ENCODE measurements at places on chromosomes 2 and 18.

GRCh38 chr2:11482473-11483035 is 16.6 kb upstream of the E2F6 start:
- H3K27me3 ChIP-seq, result peaks cover 5% of the 10 kb centered on the region
- H3K4me1 ChIP-seq, result peaks cover 72% of the 10 kb centered on the region
- H3K4me3 ChIP-seq, result no peak overlapping the region
- peak; percentile 83 for DNase-seq

DNA sequence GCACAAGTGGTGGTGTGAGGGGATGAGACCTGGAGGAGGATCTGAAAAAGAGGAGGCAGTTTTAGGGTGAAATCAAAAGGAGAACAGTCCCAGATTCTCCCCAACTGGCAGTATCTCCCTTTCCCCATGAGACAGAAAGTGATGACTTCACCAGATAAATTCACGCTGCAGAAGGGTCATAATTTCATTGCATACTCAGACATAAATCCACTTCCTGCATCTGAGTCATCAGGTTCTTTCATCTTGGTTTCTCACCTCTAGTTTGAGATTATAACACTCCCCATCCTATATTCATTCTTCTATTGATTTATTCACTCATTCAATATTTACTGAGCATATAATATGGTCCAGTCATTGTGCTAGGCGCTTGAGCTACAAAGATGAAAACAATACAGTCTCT is 64.7 kb downstream of the CCDC148 start:
- H3K27me3 ChIP-seq, result no peaks in the 10 kb centered on the region
- peaks cover 8% of the 10 kb centered on the region for H3K4me1 ChIP-seq
- no peak overlapping the region for H3K27ac ChIP-seq
- H3K36me3 ChIP-seq, result no peaks in the 10 kb centered on the region

DNA sequence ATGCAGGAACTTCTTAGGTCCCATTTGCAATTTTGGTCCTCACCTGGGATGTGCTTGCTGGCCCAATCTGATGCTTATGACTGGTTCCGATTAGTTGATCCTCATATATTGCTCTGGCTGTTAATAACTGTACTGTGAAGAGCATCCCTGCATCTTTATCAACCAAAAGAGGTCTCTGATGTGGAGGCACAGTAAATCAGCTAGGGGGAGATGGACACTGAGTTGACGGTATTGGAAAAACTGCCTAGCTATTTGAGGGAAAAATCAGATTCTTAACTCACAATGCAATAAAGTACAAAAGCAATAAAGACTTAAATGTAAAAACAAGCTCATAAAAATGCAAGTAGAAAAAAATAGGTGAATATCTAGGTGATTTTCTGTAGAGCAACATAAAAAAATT is 188.0 kb upstream of the TCF4 start:
- DNase-seq, result no peak
- peaks cover 33% of the 10 kb centered on the region for H3K27me3 ChIP-seq
- H3K4me1 ChIP-seq, result peaks cover 26% of the 10 kb centered on the region
- no peaks in the 10 kb centered on the region for H3K36me3 ChIP-seq
- H3K4me3 ChIP-seq, result no peak overlapping the region
- no peak overlapping the region for H3K27ac ChIP-seq

DNA sequence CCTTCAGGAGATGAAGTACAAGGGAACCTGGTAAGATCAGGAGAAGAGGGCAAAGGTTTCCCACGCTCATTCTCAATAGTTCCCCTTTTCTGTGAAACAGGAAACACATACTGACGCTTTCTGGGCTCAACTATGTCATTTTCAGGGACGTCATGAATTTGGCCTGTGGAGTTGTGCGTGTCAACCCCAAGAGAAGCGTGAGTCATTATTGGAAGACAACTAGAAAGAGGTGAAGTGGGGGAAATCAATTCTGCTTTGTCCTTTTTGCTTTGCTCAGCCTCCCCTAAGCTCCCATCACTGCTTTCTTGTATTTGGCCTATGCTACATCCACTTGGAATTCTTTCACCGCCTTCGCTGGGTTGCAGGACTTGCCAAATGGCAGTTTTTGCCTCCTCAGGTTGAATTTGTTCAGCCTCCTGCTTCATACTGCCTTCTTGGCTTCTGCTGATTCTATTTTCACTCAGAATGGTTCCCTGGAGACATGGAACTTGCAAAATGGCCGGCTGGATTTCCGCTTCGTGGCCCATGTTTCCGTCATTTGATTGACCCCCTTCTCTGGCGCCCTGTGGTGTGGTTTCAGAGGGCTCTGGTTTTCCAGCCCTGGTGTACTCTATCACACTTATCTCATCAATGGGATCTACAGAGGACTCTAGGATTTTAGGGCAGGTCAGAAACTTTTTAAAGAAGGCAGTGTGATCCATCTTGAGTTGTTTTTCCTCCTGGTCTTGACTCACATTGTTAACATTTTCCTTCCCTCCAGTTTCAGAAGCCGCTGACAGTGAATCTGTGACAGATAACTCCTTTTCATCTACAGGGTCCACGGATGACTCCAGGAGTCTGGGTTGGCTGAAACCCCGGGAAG is 93.3 kb downstream of the ALPK2 start:
- H3K27ac ChIP-seq, result no peak overlapping the region
- no peaks in the 10 kb centered on the region for H3K36me3 ChIP-seq
- H3K4me3 ChIP-seq, result no peak overlapping the region
- no peak for DNase-seq

DNA sequence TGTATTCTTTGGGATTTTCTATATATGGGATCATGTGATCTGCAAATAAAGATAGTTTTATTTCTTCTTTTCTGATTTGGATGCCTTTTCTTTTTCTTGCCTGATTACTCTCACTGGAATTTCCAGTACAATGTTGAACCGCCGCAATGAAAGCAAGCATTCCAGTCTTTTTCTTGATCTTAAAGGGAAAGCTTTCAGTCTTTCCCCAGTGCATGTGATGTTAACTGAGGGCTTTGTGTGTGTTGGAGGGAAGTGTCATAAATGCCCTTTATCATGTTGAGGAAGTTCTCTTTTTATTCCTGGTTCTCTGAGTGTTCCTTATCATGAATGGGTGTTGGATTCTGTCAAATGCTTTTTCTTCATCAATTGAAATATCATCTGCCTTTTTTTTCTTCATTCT is 16.9 kb upstream of the CYBRD1 start:
- no peak overlapping the region for H3K4me3 ChIP-seq
- no peak for DNase-seq
- H3K27me3 ChIP-seq, result no peaks in the 10 kb centered on the region

DNA sequence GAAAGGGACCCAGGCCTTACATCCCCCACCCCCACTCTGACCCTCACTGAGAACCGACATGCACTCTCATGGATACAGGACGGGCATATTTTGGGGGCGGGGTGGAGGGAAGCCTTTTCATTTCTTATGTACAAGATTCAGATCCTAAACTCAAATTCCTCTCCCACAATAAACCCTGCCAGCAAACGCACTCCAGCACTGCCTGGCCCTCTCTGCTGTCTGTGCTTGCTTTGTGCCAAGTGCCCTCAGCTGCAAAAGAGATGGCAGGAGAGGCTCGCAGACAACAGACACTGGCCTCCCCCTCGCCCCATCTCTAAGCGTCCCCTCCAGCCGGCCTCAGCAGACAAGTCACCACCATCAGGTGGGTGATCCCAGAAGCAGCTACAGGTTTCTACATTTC is 42.4 kb downstream of the FAM168B start:
- H3K27ac ChIP-seq, result no peak overlapping the region
- H3K4me3 ChIP-seq, result no peak overlapping the region
- DNase-seq, result no peak
- H3K27me3 ChIP-seq, result no peaks in the 10 kb centered on the region
- H3K36me3 ChIP-seq, result peaks cover 22% of the 10 kb centered on the region

DNA sequence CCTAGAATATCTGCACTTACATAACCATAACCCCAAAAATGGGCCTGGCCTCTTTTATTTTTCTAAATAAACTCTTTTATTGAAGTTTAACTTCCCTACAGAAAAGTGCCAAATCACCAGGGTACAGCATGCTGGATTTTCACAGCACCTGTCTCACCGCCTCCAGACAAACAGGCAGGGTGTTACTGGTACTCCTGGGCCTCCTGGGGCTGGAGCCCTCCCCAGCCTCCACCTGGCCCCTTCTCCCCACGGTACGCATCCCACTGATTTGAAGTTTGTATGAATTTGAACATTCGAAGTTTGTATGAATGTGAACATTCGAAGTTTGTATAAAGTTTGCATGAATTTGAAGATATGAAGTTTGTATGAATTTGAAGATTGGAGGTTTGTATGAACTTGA is 232.1 kb downstream of the NDUFA10 start:
- no peak overlapping the region for H3K4me3 ChIP-seq
- H3K36me3 ChIP-seq, result no peaks in the 10 kb centered on the region
- no peaks in the 10 kb centered on the region for H3K27me3 ChIP-seq
- peaks cover 29% of the 10 kb centered on the region for H3K4me1 ChIP-seq

- peaks cover 34% of the 10 kb centered on the region for H3K4me1 ChIP-seq
- no peaks in the 10 kb centered on the region for H3K36me3 ChIP-seq
- H3K4me3 ChIP-seq, result no peak overlapping the region
- DNase-seq, result no peak
- peaks cover 4% of the 10 kb centered on the region for H3K27me3 ChIP-seq
These were observed 85.1 kb downstream of the LONRF2 start for GRCh38 chr2:100237163-100237562.

- H3K4me1 ChIP-seq, result no peaks in the 10 kb centered on the region
- no peaks in the 10 kb centered on the region for H3K27me3 ChIP-seq
- H3K27ac ChIP-seq, result peak overlapping the region; percentile 67
- DNase-seq, result no peak
These were observed 571.2 kb upstream of the ZEB2 start for GRCh38 chr2:145090841-145091761.

GRCh38 chr18:54873884-54874255 is 45.6 kb downstream of the RAB27B start:
- no peaks in the 10 kb centered on the region for H3K36me3 ChIP-seq
- peaks cover 5% of the 10 kb centered on the region for H3K4me1 ChIP-seq
- no peak overlapping the region for H3K4me3 ChIP-seq
- no peaks in the 10 kb centered on the region for H3K27me3 ChIP-seq
- DNase-seq, result no peak

DNA sequence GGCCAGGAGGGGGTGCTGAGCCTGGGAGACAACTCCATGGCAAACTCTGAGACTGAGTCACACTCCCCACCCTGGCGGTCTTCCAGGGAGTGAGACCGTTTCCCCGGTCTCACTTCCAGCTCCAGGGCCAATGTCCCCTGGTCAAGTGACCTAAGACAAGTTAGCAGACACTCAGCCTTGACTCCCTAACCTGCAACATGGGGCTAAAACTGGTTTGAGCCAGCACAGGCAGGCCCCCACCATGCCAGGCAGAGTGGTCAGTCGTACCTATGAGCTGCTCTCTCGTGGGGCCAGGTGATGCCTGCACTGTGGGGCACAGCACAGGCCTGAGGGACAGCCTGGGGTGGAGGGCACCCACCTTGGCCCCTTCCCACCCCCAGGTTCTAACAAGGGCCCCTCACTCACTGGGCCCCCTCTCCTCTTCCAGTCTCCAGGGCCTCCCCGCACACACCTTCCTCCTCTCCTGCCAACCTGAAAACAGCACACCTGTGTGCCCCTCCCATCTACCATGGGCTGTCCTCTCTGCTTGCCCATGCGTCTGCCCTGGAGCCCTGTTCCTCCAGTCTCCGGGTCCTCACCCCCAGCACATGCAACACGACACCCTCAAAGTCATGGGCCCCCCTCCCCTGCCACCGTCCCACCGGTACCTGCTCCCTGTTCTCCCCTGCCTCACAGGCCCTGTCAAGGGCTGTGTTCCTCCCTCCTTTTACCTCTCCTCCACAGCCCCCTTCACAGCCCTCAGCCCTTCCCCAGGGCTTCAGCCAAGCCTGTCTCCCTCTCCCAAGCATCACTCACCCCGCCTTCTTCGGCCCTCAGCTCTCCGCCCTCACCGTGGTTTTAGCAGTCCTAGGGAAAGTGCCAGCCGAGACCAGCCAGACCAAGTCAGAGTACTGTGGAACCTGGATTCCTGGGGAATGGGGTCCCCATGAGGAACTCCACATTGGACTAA is 1.6 kb downstream of the GPR17 start:
- no peaks in the 10 kb centered on the region for H3K36me3 ChIP-seq
- H3K27me3 ChIP-seq, result no peaks in the 10 kb centered on the region
- peak overlapping the region; percentile 78 for H3K27ac ChIP-seq
- peak overlapping the region; percentile 24 for H3K4me3 ChIP-seq
- peaks cover 65% of the 10 kb centered on the region for H3K4me1 ChIP-seq

- H3K36me3 ChIP-seq, result no peaks in the 10 kb centered on the region
- H3K4me3 ChIP-seq, result peak overlapping the region; percentile 23
- DNase-seq, result peak; percentile 36
- H3K27me3 ChIP-seq, result no peaks in the 10 kb centered on the region
- H3K4me1 ChIP-seq, result peaks cover 85% of the 10 kb centered on the region
These were observed 73.2 kb downstream of the MAP4K4 start for GRCh38 chr2:101770726-101771125.

DNA sequence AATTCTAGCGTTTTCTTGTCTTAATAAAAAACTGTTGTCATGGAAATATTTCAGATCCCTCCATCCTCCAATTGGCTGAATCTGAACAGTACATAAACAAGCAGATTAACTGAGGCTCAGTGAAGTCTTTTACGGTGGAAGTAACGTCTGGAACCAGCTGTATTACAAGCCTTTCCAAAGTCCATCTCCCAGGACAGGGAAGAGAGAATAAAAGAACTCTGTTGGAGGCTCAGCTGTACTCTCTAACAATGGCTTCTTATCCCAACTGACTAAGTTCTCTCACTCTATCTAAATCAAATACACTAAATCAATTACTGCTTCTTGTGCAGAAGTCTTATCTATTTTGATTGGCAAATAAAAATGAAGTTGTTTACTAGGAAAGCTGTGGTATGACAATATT is 19.9 kb upstream of the NEDD4L start:
- H3K36me3 ChIP-seq, result no peaks in the 10 kb centered on the region
- H3K27ac ChIP-seq, result no peak overlapping the region
- H3K27me3 ChIP-seq, result no peaks in the 10 kb centered on the region
- DNase-seq, result no peak
- peaks cover 32% of the 10 kb centered on the region for H3K4me1 ChIP-seq

GRCh38 chr2:48034295-48034694 is 128.0 kb upstream of the FBXO11 start:
- H3K36me3 ChIP-seq, result peaks cover 5% of the 10 kb centered on the region
- no peak overlapping the region for H3K4me3 ChIP-seq
- H3K27ac ChIP-seq, result no peak overlapping the region
- H3K4me1 ChIP-seq, result no peaks in the 10 kb centered on the region
- no peak for DNase-seq
- H3K27me3 ChIP-seq, result no peaks in the 10 kb centered on the region

DNA sequence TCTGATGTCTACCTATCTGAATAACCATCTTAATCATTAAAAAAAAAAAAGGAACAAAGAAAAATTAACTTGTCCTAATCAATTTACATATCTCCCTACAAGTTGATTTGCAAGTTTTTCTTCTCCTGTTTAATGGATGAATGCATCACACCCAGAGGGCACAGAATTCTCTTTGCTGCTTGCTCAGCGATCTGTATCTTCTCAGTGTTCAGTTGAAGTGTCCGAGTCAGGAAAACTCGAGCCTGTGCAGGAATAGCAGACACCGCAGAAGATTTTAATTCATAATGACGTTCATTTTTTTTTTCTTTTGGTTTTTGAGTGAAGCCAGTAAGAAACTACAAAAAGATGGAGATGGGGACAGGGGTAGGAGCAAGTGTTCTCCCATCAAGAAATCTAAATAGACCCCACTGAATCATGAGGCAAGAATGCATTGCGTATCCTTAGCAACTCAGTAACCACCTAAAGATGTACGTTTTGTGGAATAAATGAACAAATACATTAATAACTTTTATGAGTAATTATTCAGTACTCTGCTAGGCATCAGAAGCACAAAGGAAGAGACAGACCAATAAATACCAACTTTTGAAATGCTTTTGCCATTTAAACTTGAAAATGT is 675.5 kb downstream of the LRP1B start:
- no peaks in the 10 kb centered on the region for H3K27me3 ChIP-seq
- no peaks in the 10 kb centered on the region for H3K36me3 ChIP-seq
- H3K27ac ChIP-seq, result no peak overlapping the region
- peaks cover 4% of the 10 kb centered on the region for H3K4me1 ChIP-seq
- no peak overlapping the region for H3K4me3 ChIP-seq
